ENCODE measurements at places on chromosomes 2 and 18.

GRCh38 chr2:150873396-150873772, 385.9 kb upstream of the RND3 start:
- DNase-seq: no peak

- DNase-seq: peak; percentile 56
Measured at GRCh38 chr2:230312638-230313037, 14.4 kb upstream of the SP140L start.

DNA sequence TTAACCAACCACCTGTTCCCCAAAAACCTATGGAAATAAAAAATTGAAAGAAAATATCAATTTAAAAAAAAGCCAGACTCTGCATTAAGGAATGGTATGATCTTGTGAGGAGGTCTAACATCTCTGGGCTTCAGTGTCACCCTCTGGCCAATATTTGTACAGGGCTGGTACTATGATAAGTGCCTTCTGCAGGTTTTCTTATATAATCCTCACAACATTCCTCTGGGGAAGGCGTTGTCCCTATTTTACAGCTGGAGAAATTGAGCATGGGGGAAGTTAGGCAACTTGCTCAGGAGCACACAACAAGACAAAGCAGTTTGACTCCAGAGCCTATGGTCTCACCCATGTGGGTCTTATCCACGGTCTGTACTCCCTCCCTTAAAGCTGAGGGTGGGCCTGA, 86.0 kb downstream of the ZBTB7C start:
- peak; percentile 24 for DNase-seq

- DNase-seq: peak; percentile 94
Measured at GRCh38 chr2:202780514-202781021, 91.0 kb downstream of the ICA1L start.

GRCh38 chr2:3387011-3387410, 7.5 kb downstream of the TRAPPC12 start:
- no peak for DNase-seq

- no peak for DNase-seq
Measured at GRCh38 chr2:196163285-196163684, 8.1 kb downstream of the STK17B start.

GRCh38 chr2:100756704-100757103, 63.2 kb upstream of the NPAS2 start:
- DNase-seq: no peak
